ENCODE measurements at places on chromosomes 7 and 10.

DNA sequence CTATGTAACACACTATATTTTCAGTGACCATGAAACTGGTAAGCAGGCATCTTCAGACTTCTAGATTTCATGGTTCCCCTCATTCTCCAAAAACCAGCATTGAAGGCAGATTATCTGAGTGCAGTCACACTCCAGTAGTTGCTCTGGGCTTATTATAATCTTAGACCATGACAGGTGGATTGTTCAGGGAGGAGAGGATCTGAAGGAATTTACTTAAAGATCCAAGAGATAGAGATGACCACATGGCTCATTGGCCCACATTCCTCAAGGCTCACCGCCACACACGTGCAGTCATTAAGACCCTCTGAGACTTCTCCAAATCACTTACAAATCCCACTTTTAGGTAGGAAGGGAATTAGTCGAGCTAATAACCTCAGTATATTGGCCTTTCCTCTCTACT, 55.2 kb downstream of the GSAP start:
- DNase-seq: no peak

DNA sequence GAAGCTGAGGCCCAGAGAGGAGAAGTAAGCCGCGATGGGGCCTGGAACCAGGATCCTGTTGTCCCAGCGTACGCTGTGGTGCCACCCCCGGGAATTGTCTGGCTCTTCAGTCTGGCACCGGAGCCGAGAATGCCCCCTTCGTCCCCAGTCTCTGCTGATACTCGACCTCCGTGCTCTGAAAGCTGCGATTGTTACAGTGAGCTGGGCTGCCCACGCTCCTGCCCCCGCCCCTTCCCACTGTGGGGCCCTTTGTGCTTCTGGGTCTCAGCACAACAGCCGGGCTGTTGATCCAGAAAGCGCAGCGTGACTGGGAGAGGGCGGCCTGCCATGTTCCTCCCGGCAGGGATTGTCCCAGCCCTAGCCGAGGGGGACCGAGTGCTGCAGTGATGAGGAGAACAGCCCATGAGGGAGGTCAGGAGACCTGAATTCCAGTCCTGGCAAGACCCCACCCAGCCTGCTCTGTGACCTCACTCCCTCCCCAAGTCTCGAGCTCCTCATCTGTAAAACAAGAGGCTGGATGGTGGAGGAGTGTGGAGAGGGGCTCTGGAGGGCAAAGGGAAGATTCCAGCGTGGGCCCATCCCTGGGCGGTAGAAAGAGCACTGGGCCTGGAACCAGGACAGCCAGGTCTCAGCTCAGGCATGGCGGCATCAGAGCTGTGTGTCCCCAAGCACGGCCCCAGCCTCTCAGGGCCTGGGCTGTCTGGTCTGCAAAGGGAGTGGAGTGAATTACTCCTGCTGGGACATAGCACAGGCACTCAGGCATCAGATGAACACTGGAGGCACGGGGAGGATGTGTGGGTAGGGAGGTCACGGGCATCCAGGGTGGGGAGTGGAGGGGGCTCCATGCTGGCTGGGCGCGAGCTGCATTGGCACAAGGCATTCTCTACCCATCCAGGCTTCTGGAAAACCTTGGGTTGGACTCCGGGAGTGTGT, 43.6 kb downstream of the TSPAN15 start:
- no peak for DNase-seq

DNA sequence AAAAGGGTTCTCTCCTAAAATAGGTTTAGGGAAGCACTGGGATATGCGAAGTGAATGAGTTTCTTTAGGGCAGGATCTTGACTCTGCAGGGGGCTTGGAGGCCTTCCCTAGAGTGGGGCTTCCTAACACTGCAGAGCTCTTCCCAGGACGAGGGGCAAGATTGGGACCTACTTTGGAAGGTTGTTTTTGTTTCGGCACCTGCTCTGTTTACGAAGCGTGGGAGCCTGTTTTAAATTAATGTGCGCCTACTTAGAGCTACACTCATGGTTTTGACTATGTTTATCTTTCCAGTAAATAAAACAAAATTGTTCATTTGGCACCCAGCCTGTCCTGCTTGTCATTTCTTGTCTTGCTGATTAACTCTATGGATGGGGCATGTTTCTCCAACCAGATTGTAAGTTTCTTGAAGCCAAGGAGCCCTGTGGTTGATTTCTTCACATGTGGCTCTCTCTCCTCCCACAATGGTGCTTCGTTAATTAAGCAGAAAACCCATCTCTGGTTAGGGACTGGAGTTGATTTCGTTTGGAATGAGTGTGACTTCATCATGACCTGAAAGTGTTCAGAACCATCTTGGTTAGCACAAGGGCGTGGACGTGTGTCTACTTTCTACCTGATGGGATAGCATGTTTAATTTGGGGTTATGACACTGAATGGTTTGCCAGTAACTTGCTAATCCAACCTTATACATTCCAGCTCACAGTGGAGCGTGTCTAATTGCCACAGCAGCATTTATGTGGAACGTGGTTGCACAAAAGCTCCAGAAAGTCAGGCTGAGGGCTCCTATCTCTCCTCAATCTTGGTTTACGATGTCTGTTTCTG, 98.1 kb downstream of the TCF7L2 start:
- DNase-seq: no peak

GRCh38 chr7:116953906-116954838, 871 bp downstream of the ST7 start:
- DNase-seq: peak; percentile 26

DNA sequence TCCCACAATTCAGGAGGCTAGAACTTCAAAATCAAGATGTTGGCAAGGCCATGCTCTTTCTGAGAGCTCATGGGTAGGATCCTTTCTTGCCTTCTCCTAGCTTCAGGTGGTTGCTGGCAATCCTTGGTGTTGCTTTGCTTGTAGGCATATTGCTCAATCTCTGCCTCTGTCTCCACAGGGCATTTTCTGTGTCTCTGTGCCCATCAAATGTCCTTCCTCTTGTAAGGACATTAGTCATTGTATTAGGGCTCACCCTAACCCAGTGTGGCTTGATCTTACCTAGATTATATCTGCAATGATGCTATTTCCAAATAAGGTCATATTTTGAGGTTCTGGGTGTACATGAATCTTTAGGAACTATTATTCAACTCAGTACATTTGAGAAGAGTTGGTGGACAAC, 20.1 kb downstream of the BET1 start:
- no peak for DNase-seq

DNA sequence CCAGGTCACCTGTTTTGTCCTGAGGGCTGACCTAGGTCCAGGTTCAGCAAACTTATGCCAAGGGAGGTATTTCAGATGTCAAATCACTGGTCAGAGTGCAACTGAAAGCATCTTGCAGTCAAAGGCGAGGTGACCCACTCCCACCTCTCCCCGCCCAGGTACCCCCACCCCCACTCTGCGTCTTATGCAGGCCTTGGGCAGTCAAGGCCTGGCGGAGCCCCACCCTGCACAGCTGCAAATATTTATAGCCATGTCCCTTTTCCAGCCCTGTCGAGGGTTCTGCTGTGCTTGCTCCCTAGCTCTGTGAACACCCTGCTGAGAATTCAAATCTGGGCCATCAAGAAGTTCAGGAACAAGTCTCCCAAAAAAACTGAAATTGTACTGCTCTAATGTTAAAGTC, 40.6 kb upstream of the BMPR1A start:
- DNase-seq: no peak

DNA sequence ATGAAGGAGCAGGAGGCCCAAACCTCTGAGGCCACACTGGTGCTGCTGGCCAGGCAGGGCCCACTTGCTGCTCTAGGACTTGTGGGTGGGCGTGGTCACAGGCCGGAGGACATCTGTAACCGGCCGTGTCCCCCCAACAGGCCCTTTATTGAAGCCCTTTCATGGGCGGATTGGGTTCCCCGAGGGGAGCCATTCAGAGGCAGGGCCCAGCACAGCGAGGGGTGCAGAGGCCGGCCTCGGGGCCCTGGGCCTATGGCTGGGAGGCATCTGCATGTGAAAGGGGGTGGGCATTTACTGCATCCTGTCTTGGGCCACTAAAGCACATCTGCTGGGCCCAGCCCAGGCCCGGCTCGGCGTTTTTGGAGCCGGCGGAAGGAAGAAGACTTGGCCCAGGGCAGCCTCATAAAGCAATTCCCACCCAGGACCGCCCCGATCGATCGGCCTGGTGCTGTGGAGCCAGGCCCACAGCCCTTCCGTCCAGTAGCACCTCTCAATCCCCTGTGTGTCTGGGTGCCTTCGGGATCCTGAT, 8.4 kb downstream of the LHPP start:
- no peak for DNase-seq

- DNase-seq: no peak
Measured at GRCh38 chr10:69624245-69624786, 5.7 kb upstream of the FAM241B start.

- DNase-seq: no peak
Measured at GRCh38 chr10:44576702-44577191, 191.8 kb upstream of the CXCL12 start.

- DNase-seq: no peak
Measured at GRCh38 chr7:94655848-94656657, at the start of gene SGCE. Gene SGCE (minus strand): TSS chr7:94656133. CDS start chr7:94656098, 35 bp downstream.

- DNase-seq: no peak
Measured at GRCh38 chr10:32511599-32511998, 65.7 kb downstream of the CCDC7 start.

DNA sequence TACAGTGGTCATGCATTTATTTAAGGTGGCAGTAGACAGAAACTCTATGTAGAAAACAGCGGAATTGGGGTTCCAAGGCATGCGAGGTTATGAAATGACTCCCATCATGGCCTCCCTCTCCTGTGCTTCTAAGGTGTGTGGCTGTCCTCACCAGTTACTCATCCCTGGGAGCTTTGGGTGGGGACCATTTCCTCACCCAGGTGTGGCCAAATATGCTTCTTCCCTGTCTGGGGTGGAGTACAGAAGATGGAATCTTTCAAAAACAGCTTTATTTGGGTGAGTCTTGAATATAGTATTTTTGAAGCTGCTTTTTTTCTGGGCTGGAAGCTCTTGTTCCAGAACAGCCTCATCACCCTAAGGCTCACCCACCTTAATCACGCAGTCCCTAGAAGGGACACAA, 139.0 kb downstream of the NRF1 start:
- no peak for DNase-seq

DNA sequence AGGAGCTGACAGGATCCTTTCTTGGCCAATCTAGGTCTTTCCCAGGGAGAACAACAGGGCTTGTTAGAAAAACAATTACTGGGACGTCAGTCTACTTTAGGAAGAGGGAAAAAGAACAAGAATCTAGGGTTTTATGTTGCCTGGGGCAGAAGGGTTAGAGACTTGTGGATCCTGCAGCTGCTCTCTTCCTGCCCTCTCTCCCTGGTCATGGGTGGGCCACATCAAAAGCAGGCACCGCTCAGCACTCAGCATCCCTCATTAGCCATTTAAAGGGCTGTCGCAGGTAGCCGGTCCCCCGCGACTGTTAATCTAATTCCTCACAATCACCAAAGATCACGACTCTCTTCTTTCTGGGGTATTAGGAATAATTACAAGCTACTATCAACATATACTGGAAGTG, 631.9 kb downstream of the CALN1 start:
- DNase-seq: no peak

DNA sequence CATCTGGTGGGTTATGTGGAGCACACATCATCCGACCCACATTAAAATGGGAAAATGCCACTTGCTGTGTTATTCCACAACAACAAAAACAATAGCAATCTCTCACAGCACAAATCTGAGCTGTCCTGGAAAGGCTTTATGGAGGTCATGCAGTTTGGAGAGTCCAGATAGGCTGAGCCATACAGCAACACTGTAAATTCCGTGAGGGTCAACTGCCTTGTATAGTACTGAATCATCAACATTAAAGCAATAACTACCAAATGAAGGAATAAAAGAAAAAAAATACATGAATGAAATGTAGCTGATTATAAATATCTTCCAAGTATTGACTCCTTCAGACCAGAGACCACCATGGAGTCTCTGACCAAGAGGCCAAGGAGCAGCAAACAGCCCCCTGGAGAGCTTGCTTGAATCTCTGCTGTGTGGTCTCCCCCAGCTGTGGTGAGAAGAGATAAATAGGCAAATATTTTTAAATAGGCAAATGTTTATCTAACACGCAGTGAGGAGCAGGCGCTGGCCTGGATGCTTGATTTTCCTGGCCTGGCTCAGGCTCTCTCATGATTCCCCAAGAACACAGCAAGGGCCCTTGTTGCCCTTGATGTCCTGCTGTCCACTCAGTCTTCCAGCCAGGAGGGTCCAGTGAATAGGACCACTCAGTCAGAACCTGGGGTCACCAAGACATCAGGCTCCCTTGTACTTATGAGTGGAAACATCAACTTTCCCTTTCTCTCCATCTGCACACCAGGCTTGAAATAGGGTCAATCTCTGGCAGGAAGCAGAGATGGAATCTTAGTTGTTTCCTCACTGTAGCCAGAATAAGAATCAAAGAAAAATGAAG, 1021.3 kb downstream of the XPNPEP1 start:
- no peak for DNase-seq

GRCh38 chr7:148883266-148884048, 634 bp downstream of the EZH2 start:
- DNase-seq: no peak

DNA sequence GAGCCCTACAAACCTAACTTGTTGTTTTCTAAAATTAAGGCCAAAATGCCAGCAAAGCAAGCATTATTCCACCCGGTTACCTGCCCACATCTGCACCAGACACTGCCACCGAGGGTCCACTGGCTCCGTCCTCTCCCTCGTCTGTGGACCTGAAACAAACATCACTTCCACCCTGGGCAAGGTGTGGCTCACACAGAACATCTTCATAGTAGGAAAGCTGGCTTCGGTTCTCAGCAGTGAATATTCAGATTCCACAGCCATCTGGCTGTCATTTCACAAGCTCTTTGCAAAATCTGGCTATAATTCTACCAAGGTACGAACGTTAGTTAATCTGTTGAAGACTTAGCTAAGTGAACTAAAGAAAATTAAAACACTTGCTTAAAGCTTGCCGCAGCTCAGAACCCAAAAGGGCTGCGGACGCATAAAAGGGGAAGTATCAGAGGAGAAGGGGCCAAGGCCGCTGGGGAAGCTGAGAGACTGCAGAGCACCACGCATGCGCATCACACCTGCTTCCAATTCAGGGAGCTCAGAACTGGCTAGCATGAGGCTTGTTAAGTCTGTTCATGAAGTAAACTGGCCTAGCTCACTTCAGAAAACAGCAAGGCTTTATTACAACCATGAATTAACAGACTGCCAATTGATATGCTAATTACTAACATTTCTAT, 46.1 kb downstream of the PTPRN2 start:
- no peak for DNase-seq

- no peak for DNase-seq
Measured at GRCh38 chr7:28580665-28581064, 168.3 kb downstream of the CREB5 start.

- no peak for DNase-seq
Measured at GRCh38 chr7:39911167-39911566, 38.9 kb upstream of the CDK13 start.

GRCh38 chr10:90007226-90007625, 305.8 kb downstream of the KIF20B start:
- no peak for DNase-seq

- DNase-seq: no peak
Measured at GRCh38 chr7:127447326-127447945, 54.9 kb upstream of the ZNF800 start.

DNA sequence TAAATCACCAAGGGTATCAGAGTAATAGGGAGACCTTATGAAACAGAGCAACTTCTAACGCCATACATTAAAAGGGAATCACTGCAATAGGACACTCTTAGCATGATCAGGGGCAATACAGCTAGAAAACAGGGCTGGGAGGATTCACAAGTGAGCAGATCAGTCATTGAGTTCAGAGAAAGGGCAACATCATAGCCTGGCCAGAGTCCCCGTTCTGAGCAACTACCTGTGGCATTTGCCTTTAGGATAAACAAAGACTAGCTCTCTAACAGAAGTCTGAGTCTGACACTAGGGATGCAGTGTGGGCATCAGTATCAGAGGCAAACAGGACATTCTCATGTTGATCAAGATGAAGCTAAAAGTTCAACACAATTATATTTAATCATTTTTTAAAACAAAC, 297.9 kb downstream of the DGKB start:
- DNase-seq: no peak

Data from thoracic aorta (tissue), 2 donors.